ENCODE measurements at places on chromosomes 12 and 14. TPM values are rescaled to one million over a fixed set of nuclear protein-coding genes. Genes with fewer than 3 reads are reported as not detected.

Gene TSPAN19
- total RNA-seq = 0.07 TPM

Gene TAS2R20
- 2.2 TPM for total RNA-seq

Gene GUCY2C
- not detected for total RNA-seq

Gene LRRC9
- total RNA-seq = not detected

Gene CLEC1B
- total RNA-seq = not detected

Gene SYNDIG1L
- not detected for total RNA-seq

Gene KRT5
- 0.66 TPM for total RNA-seq

Gene OR4E1
- not detected for total RNA-seq

Gene ALKBH2
- total RNA-seq = 11.7 TPM

Gene KRT2
- not detected for total RNA-seq

Gene TEX22
- total RNA-seq = 0.13 TPM

Gene PTGER2
- not detected for total RNA-seq

Gene TAS2R50
- 1.1 TPM for total RNA-seq

Gene PTPN21
- 4.7 TPM for total RNA-seq

Gene CYP27B1
- total RNA-seq = 0.35 TPM

Gene OR4K1
- total RNA-seq = not detected

Gene SMCO2
- total RNA-seq = 0.13 TPM

Gene TAS2R31
- total RNA-seq = 3.2 TPM

Gene DDX54
- total RNA-seq = 47.5 TPM

Gene NUAK1
- total RNA-seq = 68.6 TPM

Gene LPAR5
- 0.04 TPM for total RNA-seq
